ENCODE measurements at places on chromosomes 3 and 15.
A peak's percentile ranks its signal among the peaks of the same experiment; 100 is the strongest.

GRCh38 chr3:60512506-60512905 is 738.7 kb downstream of the FHIT start:
- no peaks in the 10 kb centered on the region for H3K27me3 ChIP-seq
- H3K36me3 ChIP-seq: no peaks in the 10 kb centered on the region
- H3K4me3 ChIP-seq: no peak overlapping the region
- no peak for DNase-seq

- no peak overlapping the region for H3K4me3 ChIP-seq
- H3K27me3 ChIP-seq: no peaks in the 10 kb centered on the region
- no peak for DNase-seq
- H3K27ac ChIP-seq: no peak overlapping the region
- no peaks in the 10 kb centered on the region for H3K4me1 ChIP-seq
- H3K36me3 ChIP-seq: no peaks in the 10 kb centered on the region
These were observed 282.8 kb upstream of the PROK2 start for GRCh38 chr3:72067721-72068120.

DNA sequence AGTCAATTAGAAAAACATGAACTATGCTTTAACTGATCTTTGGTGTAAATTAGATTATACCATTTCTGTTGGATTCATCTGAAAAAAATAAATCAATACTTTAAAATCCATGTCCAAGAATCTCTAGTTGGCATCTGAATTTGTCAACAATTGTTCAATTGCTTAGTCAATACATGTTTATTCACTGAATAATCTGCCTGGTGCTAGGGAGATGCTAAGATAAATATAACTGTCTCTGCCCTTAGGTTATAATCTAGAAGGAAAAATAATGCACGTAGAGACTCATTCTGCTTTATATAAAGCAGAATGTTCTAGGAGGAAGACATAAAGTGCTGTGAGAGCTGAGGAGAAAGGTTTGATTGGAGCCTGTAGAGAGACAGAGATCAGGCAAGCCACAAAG is 537.2 kb upstream of the IL12A start:
- DNase-seq: no peak
- no peaks in the 10 kb centered on the region for H3K36me3 ChIP-seq
- H3K4me3 ChIP-seq: no peak overlapping the region
- no peak overlapping the region for H3K27ac ChIP-seq

DNA sequence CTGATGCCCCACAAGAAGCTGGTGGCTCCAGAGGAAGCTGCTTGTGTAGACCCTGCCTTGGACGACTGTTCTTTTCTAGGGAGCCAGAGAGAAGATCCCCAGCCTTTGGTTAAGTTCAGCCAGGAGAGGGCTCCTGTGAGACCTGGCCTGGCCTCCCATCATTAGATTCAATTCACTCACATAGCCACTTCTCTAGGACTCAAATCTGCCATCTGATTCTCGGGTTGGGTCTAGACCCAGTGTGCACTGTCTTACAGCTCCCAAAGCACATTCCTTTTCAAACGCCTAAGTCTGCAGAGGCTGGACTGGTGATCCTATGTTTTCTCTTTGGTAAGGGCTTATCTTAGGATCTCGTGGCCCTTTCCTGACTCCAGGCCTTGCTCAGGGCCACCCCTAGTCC is 81.7 kb upstream of the NPHP3 start:
- no peaks in the 10 kb centered on the region for H3K4me1 ChIP-seq
- H3K36me3 ChIP-seq: no peaks in the 10 kb centered on the region
- H3K4me3 ChIP-seq: no peak overlapping the region

GRCh38 chr3:513301-513700 is 316.7 kb downstream of the CHL1 start:
- no peaks in the 10 kb centered on the region for H3K4me1 ChIP-seq
- DNase-seq: no peak

DNA sequence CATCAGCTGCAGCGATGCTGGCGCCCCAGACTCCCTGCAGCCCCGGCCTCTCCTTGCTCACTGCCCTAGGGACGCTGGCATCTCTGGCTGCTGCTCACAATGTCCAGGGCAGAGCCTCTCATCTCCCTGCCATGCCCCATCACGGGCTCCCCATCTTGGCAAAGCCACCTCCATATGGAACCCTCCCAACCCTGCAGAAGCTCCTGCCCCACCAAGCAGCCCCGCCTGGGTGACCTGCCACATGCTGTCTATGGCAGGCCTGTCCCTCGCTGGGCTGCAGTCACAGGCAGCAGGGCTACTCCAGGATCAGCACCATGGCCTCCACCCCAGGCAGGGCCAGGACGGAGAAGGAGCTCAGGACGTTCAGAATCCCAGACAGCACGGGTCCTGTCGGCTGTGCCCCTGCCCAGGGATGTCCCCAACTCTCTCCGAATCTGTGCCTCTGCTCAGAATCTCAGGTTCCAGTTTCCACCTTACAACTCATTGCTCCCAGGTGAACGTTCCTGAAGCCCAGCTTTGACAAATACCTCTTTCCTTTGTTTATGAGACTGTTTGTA is 58.4 kb downstream of the PLXNA1 start:
- no peak overlapping the region for H3K27ac ChIP-seq
- DNase-seq: no peak
- H3K27me3 ChIP-seq: no peaks in the 10 kb centered on the region
- H3K36me3 ChIP-seq: no peaks in the 10 kb centered on the region
- H3K4me3 ChIP-seq: no peak overlapping the region

- H3K4me1 ChIP-seq: peaks cover 5% of the 10 kb centered on the region
- no peaks in the 10 kb centered on the region for H3K36me3 ChIP-seq
- no peaks in the 10 kb centered on the region for H3K27me3 ChIP-seq
- H3K27ac ChIP-seq: no peak overlapping the region
- no peak for DNase-seq
These were observed 82.4 kb downstream of the CCNL1 start for GRCh38 chr3:157077565-157077991.

- DNase-seq: peak; percentile 11
- H3K27ac ChIP-seq: no peak overlapping the region
- H3K4me3 ChIP-seq: no peak overlapping the region
- H3K4me1 ChIP-seq: peaks cover 17% of the 10 kb centered on the region
- H3K27me3 ChIP-seq: no peaks in the 10 kb centered on the region
These were observed 12.4 kb downstream of the ISG20 start for GRCh38 chr15:88651136-88651732.

- no peaks in the 10 kb centered on the region for H3K27me3 ChIP-seq
- no peak overlapping the region for H3K27ac ChIP-seq
- no peaks in the 10 kb centered on the region for H3K36me3 ChIP-seq
These were observed 152.3 kb upstream of the ROPN1 start for GRCh38 chr3:124144035-124144814.

DNA sequence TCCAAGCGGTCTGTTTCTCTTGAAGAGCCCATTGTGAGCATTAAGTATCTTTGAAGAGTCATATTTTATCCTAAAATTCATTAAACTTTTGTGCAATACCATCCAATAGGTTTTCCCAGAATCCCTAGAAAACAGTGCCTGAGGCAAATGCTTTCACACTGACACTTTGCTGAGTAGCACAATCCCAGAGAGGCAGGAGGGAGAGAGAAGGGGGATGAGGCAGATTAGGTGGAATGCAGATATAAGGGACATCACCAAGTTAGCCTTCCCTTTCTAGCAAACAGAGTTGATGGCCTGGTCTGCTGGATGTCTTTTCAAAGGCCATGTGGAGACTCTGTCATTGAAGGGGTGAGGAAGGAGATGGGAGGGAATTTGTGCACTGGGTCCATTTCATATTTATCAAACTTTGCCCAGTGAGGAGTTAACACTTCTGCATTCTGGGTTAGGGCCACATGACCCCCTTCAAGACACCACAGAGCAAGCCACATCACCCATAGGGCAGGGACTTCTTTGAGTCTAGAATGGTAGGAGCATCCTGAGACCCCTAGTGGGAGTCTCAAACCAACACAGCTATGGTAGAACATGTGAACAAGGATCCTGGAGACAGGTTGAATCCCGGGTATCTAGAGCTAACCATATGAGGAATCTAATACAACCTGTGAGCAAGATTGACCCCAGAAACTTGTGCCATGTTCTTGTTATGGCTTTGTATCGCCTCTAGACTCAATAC is 32.0 kb upstream of the SEMA6D start:
- H3K36me3 ChIP-seq: no peaks in the 10 kb centered on the region
- no peak for DNase-seq
- no peak overlapping the region for H3K27ac ChIP-seq

- H3K36me3 ChIP-seq: no peaks in the 10 kb centered on the region
- no peak for DNase-seq
- H3K27ac ChIP-seq: no peak overlapping the region
- H3K4me3 ChIP-seq: no peak overlapping the region
These were observed 88.2 kb downstream of the CCR1 start for GRCh38 chr3:46119709-46120498.

DNA sequence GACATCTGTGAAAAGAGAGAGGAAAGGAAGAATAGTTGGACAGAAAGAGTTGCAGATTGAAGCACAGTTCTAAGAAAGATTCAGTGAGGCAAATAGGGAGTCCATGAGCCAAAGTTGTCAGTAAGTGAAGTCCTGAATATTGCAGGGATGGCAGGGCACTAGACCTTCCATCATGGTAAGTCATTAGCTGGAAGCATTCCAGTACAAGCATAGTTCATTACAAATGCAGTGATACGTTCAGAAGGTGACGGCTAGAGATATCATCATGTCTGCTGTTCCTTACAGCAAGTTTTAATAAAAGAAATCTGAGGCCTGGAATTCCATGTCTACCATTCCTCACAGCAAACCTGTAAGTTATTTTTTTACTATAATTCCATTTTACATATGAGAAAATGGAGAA is 720.1 kb downstream of the GBE1 start:
- no peaks in the 10 kb centered on the region for H3K4me1 ChIP-seq
- H3K36me3 ChIP-seq: no peaks in the 10 kb centered on the region
- H3K27ac ChIP-seq: no peak overlapping the region
- DNase-seq: no peak
- H3K4me3 ChIP-seq: no peak overlapping the region
- H3K27me3 ChIP-seq: no peaks in the 10 kb centered on the region

GRCh38 chr3:123476967-123477750 is 28.3 kb upstream of the ADCY5 start:
- H3K36me3 ChIP-seq: no peaks in the 10 kb centered on the region
- DNase-seq: no peak
- H3K27ac ChIP-seq: no peak overlapping the region

GRCh38 chr3:13575459-13576061 is 26.6 kb downstream of the FBLN2 start:
- DNase-seq: no peak
- no peaks in the 10 kb centered on the region for H3K27me3 ChIP-seq
- no peak overlapping the region for H3K4me3 ChIP-seq

- no peaks in the 10 kb centered on the region for H3K36me3 ChIP-seq
- no peak overlapping the region for H3K4me3 ChIP-seq
- no peak for DNase-seq
- no peak overlapping the region for H3K27ac ChIP-seq
- H3K4me1 ChIP-seq: no peaks in the 10 kb centered on the region
- no peaks in the 10 kb centered on the region for H3K27me3 ChIP-seq
These were observed 38.3 kb downstream of the FAM43A start for GRCh38 chr3:194723846-194724618.

- H3K27ac ChIP-seq: no peak overlapping the region
- H3K4me3 ChIP-seq: no peak overlapping the region
- no peak for DNase-seq
These were observed 840.1 kb downstream of the TUSC7 start for GRCh38 chr3:117549716-117550115.

- no peaks in the 10 kb centered on the region for H3K4me1 ChIP-seq
- no peaks in the 10 kb centered on the region for H3K27me3 ChIP-seq
- no peak for DNase-seq
- H3K4me3 ChIP-seq: no peak overlapping the region
- no peaks in the 10 kb centered on the region for H3K36me3 ChIP-seq
- no peak overlapping the region for H3K27ac ChIP-seq
These were observed 716.8 kb downstream of the NSUN3 start for GRCh38 chr3:94779699-94780098.

DNA sequence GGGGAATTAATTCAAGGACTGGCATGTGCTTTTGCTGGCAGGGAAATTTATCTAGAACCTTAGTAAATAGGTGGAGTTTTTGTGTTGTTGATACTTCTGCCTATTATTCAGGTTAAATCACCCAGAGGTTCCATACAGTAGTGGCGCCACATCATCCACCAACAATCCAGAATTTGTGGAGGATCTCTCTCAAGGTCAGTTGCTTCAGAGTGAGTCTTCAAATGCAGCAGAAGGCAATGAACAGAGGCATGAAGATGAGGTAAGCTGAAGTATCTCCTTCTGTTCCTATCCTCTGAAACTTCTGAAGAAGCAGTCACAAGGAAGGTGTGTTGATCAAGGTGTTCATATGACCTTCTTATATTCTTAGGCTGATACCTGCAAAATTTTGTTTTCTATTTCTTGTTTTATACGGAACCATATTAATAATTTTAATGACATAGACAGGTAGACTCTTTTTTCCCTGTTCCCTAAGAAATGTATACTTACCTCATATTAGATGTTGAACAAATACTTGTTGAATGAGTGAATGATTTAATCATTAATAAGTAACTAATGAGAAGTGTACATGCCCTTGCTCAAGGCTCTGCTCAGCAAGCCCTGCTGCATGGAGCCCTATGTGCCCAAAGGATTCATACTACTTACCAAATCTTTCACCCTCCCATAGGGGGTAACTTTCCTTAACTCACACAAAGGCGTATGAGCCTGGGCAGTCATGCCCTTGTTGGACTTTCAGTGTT is 43.6 kb downstream of the HMG20A start:
- no peak for DNase-seq
- no peak overlapping the region for H3K4me3 ChIP-seq
- no peaks in the 10 kb centered on the region for H3K27me3 ChIP-seq
- no peaks in the 10 kb centered on the region for H3K36me3 ChIP-seq

DNA sequence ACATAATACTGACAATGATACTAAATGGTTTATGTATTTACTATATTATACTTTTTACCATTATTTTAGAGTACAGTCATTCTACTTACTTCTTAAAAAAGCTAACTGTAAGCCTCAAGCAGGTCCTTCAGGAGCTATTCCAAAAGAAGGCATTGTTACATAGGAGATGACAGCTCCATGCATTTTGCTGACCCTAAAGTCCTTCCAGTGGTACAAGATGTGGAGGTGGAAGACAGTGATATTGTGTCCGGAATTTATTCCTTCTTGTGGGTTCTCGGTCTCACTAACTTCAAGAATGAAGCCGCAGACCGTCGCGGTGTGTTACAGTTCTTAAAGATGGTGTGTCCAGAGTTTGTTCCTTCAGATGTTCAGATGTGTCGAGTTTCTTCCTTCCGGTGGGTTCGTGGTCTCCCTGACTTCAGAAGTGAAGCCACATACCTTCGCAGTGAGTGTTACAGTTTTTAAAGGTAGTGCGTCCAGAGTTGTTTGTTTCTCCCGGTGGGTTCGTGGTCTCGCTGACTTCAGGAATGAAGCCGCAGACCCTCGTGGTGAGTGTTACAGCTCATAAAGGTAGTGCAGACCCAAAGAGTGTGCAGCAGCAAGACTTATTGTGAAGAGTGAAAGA is 20.9 kb downstream of the AVEN start:
- H3K27me3 ChIP-seq: no peaks in the 10 kb centered on the region
- DNase-seq: no peak
- no peaks in the 10 kb centered on the region for H3K4me1 ChIP-seq
- H3K27ac ChIP-seq: no peak overlapping the region
- no peaks in the 10 kb centered on the region for H3K36me3 ChIP-seq
- no peak overlapping the region for H3K4me3 ChIP-seq
